ENCODE measurements at places on chromosomes 16 and 17. TPM values are rescaled to one million over a fixed set of nuclear protein-coding genes. Genes with fewer than 3 reads are reported as not detected.

Gene TBC1D3H
- total RNA-seq: not detected

DNA sequence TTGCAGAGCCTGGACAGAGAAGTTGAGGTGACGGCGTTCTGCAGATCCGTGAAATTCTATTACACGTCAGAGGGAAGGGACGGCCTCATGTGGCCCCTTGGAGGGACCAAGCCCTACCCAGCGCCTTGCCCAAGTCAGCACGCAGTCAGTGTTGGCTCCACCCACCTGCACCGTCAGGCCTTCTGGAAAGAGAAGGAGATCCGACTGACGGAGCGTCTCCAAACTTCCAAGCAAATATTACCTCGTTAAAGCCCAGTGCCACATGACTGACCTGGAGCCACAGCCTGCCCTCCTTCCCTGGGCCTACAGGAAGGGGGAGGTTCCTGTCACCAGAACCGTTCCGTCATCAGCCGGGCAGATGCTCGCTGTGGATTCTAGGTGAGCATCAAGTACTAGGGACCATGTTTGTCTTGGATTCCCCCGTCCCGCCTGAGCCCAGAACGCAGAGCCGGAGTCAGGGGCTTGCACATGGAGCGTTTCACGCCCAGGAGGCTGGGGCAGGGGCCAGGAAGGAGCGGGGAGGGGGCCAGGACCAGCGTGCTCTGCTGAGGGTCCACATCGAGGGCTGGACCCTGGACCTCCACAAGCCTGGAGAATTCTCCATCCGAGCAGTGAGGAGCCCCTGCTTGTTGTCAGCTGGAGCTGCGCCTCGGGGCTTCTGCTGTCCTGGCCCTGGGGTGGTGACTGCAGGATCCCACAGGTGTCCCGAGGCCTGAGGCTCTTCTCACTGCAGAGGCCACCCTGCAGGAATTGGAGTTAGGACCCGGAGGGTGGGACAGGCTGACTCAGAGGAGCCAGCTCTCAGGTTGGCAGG lies 22.6 kb upstream of the METRNL start:
- H3K4me1 ChIP-seq: peaks cover 31% of the 10 kb centered on the region
- no peaks in the 10 kb centered on the region for H3K36me3 ChIP-seq
- peak overlapping the region; percentile 80 for H3K4me3 ChIP-seq
- peak overlapping the region; percentile 91 for H3K27ac ChIP-seq
- H3K27me3 ChIP-seq: peaks cover 2% of the 10 kb centered on the region
- no peak for DNase-seq

DNA sequence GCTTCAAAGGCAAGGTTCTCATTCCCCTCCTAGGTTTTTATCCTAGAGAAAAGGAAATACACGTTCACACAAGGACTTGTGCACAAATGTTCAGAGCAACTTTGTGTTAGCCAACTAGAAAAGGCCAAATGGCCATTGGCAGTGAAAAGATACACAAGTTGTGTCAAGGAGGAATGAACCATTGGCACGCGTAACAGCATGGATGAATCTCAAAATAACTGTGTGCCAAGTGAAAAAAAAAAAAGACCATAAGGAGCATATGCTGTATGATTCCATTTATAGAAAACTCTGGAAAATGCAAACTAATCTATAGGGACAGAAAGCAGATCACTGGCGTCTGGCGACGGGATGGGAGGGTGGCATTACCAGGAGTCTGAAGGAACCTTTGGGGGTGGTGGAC lies 333.8 kb downstream of the SNX29 start:
- no peak overlapping the region for H3K4me3 ChIP-seq
- H3K4me1 ChIP-seq: peaks cover 13% of the 10 kb centered on the region
- peaks cover 3% of the 10 kb centered on the region for H3K27me3 ChIP-seq
- no peaks in the 10 kb centered on the region for H3K36me3 ChIP-seq

GRCh38 chr16:70377782-70378181 lies 31.1 kb downstream of the DDX19A start:
- DNase-seq: no peak
- no peak overlapping the region for H3K27ac ChIP-seq
- peaks cover 25% of the 10 kb centered on the region for H3K36me3 ChIP-seq
- H3K4me3 ChIP-seq: no peak overlapping the region
- peaks cover 9% of the 10 kb centered on the region for H3K27me3 ChIP-seq

DNA sequence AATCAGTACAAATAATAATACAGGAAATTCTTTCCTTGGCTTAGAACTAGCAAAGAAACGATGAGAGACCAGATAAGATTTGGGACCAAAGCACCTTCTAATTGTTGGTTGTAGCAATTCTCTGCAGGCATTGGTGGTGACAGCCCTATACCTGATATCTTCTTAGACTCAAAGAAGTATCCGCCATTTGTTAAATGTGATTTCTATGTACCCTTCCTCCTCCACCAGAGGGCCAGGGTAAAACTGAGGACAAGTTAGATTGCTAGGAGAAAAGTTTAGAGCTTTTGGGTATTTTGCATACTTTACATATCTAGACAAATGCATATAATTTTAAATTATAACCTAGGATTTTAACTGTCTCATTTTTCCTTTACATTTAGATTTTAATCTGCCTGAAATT lies 304.3 kb downstream of the HS3ST4 start:
- H3K36me3 ChIP-seq: no peaks in the 10 kb centered on the region
- no peaks in the 10 kb centered on the region for H3K4me1 ChIP-seq
- H3K27ac ChIP-seq: no peak overlapping the region
- no peaks in the 10 kb centered on the region for H3K27me3 ChIP-seq
- no peak overlapping the region for H3K4me3 ChIP-seq

GRCh38 chr16:54511222-54511731 lies 224.7 kb upstream of the IRX3 start:
- no peak overlapping the region for H3K27ac ChIP-seq
- H3K27me3 ChIP-seq: peaks cover 59% of the 10 kb centered on the region
- DNase-seq: no peak
- peaks cover 36% of the 10 kb centered on the region for H3K4me1 ChIP-seq
- H3K36me3 ChIP-seq: no peaks in the 10 kb centered on the region

Gene CMTM1
- total RNA-seq: 5.7 TPM

Gene TP53TG3F
- not detected for total RNA-seq

Gene CLEC10A
- total RNA-seq: not detected

Gene SLFN14
- total RNA-seq: not detected

- no peak for DNase-seq
- peaks cover 60% of the 10 kb centered on the region for H3K4me1 ChIP-seq
- peak overlapping the region; percentile 68 for H3K27ac ChIP-seq
- H3K4me3 ChIP-seq: peak overlapping the region; percentile 21
Measured at GRCh38 chr16:4382795-4383357, 11.2 kb downstream of the VASN start.

- no peak overlapping the region for H3K27ac ChIP-seq
- DNase-seq: no peak
- peaks cover 30% of the 10 kb centered on the region for H3K4me1 ChIP-seq
- H3K4me3 ChIP-seq: no peak overlapping the region
- H3K36me3 ChIP-seq: no peaks in the 10 kb centered on the region
Measured at GRCh38 chr17:37386462-37386861, 10.7 kb downstream of the C17orf78 start.

- no peak overlapping the region for H3K4me3 ChIP-seq
- H3K36me3 ChIP-seq: no peaks in the 10 kb centered on the region
Measured at GRCh38 chr16:80260906-80261311, 279.9 kb upstream of the DYNLRB2 start.

DNA sequence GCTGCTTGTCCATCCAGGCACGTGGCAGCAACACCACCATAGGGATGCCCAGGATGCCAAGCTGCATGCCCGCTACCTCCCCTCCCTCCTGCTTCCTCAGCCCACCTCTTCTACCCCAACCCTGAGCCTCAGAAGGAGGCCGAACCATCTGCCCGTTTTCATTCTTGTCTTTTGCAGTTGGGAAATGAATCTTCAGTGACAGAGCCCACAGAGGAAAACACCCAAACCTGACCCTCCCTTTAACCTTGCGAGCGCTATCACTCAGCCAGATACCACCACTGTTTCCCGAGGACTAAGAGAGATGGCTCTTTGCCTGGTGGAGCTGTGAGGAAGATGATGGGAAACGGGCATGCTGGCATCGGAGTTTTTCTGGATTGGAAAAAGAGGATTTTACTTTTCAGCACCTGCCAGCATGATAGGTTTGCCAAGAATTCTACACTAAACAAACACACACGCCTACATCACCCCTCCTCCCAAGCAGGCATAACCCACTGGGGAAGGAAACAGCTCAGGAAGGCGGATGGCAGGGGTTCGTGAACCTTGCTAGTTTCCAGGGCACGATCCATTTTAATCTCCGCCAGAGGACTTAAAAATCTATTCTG lies 457.4 kb downstream of the SLC39A11 start:
- no peaks in the 10 kb centered on the region for H3K4me1 ChIP-seq
- no peaks in the 10 kb centered on the region for H3K36me3 ChIP-seq
- no peak overlapping the region for H3K27ac ChIP-seq
- no peak overlapping the region for H3K4me3 ChIP-seq
- H3K27me3 ChIP-seq: peaks cover 26% of the 10 kb centered on the region

- H3K4me1 ChIP-seq: no peaks in the 10 kb centered on the region
- H3K27ac ChIP-seq: no peak overlapping the region
- no peak for DNase-seq
- H3K36me3 ChIP-seq: no peaks in the 10 kb centered on the region
- peaks cover 2% of the 10 kb centered on the region for H3K27me3 ChIP-seq
- no peak overlapping the region for H3K4me3 ChIP-seq
Measured at GRCh38 chr17:33164169-33164881, 128.8 kb downstream of the ASIC2 start.

Gene CDH1
- 0.37 TPM for total RNA-seq

Data from HFFc6 (cell line).